ENCODE measurements at places on chromosomes 1 and 21.

DNA sequence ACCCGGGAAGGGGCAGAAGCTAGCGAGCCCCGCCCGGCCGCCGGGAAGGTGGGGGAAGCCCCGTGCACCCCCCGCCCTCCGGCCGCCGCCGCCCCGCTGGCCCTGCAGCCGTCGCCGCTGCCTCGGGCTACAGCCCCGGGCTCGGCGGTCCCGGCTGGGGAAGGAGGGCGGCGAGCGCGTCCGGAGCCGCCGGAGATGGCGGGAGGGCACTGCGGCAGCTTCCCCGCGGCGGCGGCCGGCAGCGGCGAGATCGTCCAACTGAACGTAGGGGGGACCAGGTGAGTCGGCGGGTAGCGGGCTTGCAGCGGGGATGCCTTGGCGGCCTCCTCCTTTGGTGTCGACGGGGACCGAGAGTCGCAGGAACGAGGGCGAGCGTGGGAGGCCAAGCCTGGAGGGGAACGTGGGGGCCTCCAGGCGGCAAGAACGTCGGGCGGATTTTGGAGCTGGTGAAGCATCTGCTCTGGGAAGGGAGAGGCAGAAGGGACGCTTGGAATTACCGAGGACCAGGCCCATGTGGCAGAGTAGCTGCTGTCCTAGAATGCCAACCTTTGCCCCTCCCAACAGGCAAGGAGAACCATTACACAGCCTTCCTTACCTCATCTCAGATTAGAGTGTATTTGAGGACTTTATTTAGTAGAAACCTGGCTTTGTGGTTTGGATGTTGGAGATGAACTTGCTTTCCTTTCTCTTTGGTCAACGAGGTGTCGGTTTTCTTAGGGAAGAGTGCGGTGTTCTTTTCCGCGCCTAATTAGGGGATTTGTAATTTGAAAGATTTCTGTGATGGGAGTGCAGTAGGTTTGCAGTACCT is 591 bp downstream of the KCTD3 start:
- peak; percentile 4 for DNase-seq

DNA sequence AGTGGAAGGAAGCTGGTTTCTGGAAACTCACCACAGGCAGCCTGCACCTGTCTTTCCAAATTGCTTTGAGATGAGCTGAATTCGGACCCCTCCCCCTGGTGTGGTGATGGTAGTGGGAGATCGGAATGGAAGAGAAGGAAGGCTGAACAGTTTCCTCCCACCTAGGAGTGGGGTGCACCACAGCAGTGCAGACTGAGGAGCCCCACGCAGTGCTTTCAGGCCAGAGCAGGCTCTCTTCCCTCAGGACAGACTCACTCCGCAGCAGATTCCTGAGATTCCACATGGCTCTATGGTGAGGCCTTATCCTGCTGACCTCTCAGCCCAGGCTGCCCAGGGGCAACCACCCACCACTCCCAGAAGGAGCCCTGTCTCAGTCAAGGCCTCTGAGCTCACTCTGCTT is 80.9 kb downstream of the ATP1A1 start:
- DNase-seq: no peak

- DNase-seq: no peak
Measured at GRCh38 chr21:19874521-19874920, 1123.7 kb upstream of the NCAM2 start.

DNA sequence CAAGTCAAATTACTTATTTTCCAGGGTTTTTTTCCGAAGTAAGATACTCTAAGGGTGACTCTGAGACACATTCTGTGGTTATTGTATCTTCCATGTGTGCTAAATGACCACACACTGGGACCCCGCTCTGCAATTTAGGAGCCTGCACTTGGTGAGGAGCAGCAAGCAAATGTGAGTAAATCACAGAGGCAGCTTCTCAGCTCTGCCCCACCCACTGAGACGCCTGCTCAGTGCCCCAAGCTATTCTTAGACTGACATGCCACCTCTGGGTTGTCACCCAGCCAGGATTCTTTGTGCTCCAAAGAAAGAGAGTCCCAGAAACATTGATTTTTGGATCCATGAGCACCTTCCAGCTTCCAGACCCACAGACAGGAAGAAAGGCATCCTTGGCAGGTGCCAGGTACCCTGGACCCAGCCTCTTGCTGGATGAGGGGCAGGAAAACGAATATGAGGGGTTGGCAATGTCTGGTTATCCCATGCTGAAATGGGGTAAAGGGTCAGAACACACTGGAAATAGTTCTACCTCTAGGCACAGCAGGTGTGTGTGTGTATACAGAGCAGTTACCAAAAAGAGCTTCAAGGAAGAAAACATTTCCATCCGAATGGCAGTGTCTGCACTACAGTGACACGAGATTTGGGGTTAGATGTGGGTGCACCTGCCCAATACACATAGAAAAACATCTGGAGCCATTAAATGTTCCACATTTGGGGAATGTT is 41.2 kb downstream of the TNR start:
- DNase-seq: no peak

DNA sequence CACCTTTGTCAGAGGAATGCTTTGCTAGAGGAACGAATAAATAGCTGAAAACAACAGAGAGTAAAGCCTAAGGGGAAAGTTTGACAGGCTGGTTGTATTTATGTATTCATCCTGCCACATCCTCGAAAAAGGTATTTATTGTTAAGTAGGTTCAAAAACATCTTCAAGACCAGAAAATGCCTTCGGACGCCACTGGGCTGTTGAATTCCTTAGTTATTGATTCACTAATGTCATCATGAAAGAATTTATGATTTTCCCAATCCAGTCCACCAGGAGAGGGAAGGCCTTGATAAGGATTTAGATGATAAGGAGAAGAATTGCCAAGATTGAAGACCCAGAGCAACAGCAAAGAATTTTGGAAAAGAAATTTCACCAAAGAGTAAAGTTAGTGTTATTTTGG is 35.2 kb upstream of the MAB21L3 start:
- no peak for DNase-seq

- no peak for DNase-seq
Measured at GRCh38 chr1:21577324-21577723, 68.1 kb downstream of the ALPL start.

- peak; percentile 79 for DNase-seq
Measured at GRCh38 chr1:16187748-16188401, 24.6 kb downstream of the ARHGEF19 start.

GRCh38 chr1:223621312-223621734 is 44.2 kb downstream of the CAPN8 start:
- DNase-seq: no peak

- DNase-seq: no peak
Measured at GRCh38 chr1:169601096-169601881, 15.0 kb upstream of the F5 start.

DNA sequence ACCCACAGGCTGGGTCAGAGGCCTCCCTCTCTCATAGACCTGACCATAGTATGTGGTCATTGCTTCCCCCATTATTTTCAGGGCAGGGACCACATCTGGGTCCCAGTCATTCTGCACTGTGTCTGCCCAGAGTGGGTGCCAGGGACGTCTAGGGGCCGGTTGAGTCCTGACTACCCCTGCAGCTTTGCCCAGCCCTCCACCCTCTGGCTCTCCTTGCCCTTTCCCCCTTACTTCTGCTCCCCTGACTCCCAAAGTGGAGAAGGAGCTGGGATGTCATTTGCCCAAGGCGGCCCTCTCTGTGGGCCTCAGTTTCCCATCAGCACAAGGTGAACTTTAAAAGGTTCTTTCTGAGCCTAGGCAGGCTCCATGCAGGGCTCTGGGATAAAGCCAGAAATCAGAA is 4.3 kb upstream of the TTC22 start:
- no peak for DNase-seq

DNA sequence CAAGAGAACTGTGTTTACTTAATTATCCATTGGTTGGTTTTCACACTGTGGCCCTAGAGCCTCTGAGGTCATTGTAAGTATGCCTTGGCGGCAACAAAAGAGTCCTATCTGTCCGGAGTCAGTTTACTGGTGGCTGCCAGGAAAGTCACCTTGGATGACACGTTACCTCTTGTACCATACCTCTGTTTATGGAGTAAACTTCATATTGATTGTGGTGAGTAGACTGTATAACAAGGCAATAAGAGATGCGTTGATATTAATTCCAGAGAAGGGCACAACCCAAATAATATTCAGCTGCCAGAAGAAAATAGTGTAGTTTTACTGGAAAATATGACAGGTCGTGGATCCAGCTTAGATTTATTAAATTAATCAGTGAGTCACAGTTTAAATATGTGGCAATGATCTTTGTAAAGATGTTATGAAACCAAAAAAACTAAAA is 20.4 kb upstream of the KIF14 start:
- DNase-seq: no peak

DNA sequence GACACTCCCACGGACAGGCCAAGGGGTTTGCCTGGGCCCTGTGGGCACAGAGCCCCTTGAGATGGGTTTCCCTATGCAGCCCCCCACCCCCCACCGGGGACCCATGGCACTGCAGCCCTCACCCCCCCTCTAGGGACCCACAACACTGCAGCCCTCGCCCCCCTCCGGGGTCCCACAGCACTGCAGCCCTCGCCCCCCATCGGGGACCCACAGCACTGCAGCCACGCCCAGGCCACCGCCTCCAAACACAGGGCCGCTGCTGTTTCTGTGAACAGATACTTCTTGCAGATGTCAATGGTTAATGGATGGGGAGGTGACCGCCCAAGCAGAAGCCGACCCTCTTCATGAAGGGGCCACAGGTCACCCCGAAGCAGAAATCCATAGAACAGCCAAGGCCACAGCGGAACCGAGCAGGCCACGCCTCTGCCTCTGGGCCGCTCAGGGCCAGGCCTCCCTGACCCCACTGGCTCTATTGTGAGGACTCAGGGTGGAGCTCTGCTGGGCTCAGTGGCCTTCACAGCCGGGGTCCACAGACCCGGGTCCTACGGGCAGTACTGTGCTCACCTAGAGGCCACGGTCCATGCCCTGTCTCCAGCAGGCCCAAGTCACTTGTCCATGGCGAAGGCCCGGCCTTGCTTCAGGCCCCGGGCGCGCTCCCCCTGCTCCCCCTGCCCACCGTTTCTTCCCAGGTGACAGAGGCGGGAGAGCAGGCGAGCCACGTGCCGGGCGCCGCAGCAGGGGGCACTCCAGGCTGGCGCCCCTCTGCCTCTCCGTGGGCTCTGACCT is 4.1 kb upstream of the POFUT2 start:
- no peak for DNase-seq

GRCh38 chr1:51192213-51192843 is 43.7 kb upstream of the RNF11 start:
- peak; percentile 54 for DNase-seq

DNA sequence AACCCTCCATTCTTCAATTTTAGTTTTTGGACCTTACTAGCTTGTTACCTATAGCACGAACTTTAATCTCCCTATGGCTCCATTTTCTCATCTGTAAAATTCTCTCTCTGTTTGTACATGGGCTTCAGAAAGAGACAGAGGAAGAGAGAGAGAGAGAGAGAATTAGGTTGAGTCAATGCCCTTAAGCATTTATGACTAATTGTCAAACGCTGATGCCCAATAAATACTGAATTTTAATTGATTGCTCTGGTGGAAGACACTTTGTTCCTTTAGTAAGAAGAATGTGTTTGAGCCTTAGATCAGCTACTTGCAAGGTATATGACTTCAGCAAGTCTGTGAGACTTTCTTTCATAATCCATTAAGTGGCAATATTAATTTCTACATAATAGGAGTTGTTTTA is 743.1 kb upstream of the ADGRL4 start:
- DNase-seq: no peak

- DNase-seq: no peak
Measured at GRCh38 chr1:58033311-58033710, 513.2 kb downstream of the OMA1 start.

DNA sequence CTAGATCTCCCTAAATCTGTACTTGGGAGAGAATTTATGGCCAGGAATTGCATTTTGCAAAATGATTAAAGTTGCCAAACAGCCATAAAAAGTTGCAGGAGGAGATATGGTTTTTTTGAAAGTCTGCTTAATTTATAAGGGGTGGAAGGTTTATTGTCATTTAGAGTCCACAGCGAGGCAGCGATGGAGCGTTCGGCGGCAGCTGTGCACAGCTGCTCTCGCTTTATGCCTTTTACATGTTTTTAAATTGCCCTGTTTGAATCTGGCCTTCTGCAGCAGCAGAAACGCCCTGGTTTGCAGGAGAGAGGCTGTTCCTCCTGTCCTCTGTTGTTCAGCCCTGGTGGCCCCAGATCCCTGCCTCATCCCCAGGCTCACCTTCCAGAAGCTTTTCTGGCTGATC is 144.9 kb upstream of the POU3F1 start:
- no peak for DNase-seq

DNA sequence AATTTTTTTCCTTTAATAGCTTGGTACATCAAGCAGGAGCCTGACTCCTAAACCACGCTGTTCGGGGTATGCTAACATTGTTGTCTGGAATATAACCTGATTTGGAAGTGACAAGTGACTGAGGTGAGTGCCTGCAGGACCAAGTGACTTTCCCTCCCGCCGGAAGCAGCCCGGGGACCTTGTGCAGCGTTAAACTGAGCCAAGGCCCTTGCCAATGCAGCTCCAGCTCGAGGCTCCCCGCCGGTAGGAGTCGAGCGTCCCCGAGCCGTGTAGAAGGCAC is 716 bp upstream of the MTARC1 start:
- no peak for DNase-seq

- DNase-seq: peak; percentile 23
Measured at GRCh38 chr21:44455524-44456213, 359 bp downstream of the LRRC3 start.

GRCh38 chr1:66372522-66373101 is 161.3 kb upstream of the SGIP1 start:
- DNase-seq: no peak
